ENCODE measurements at places on chromosomes 4 and X. TPM values are rescaled to one million over a fixed set of nuclear protein-coding genes. Genes with fewer than 3 reads are reported as not detected.

GRCh38 chr4:129095811-129096454 lies at the start of gene C4orf33:
Gene C4orf33, plus strand, starts transcription at chr4:129096152. Its CDS starts 6,459 bp downstream, at chr4:129102611.
- DNase-seq = peak; percentile 82

The PPA2 gene
- total RNA-seq = 279 TPM

- no peak for DNase-seq
Measured at GRCh38 chr4:113941836-113942235, 37.6 kb downstream of the ARSJ start.

DNA sequence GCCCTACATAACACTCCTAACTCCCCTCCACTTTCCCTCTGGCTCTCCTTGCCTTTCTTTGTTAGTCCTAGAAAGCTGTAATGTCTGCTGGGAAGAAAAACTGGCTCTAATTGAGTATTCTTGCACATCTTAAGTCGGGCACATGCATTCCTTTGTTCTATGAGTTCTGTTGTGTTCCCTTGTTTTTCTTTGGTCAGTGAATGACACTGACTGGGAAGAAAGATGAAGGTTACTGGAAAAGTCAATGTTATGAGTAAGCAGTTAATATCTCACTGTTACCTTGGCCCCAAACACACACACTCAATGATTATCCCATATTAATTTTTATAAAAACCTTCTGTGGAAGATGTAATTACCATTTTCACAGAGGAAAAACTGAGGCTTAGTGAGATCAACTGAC lies 215.9 kb downstream of the SOWAHB start:
- DNase-seq = no peak

DNA sequence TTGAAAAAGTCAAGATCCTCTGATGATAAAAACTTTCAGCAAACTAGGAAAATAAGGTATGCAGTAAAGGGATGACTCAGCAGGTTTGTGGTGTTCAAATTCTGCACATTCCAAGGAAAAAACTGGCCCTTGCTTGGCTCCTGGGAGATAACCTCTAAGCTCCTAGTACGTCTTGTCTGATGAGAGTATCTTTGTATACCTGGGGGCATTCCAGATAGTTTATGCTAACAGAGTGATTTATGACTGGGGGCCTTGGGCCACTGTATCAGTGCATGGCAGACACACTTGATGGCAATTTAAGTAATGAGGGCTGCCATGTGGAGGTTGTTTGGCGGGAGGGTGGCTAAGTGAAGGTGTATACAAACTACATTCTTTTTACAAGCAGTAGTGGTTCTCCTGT lies 56.9 kb downstream of the NSG1 start:
- no peak for DNase-seq

All from body of pancreas (tissue), 4 donors.